A549 treated with GW870086 at 1 μM for 4 hours (cell line): ENCODE measurements at places on chromosomes 5 and 9. TPM values are rescaled to one million over a fixed set of nuclear protein-coding genes. Genes with fewer than 3 reads are reported as not detected.

The WWC1 gene
- total RNA-seq = 80.3 to 100 TPM (median 90.9 TPM) in 5 replicates

The LHX6 gene
- total RNA-seq = 0.85 to 1.5 TPM (median 1.1 TPM) in 5 replicates

The SPATA9 gene
- not detected in 5 replicates for total RNA-seq

The CDC20B gene
- 0.09 to 0.21 TPM (median 0.10 TPM) in 4 of 5 replicates, not detected in the other for total RNA-seq

The LECT2 gene
- total RNA-seq = not detected in 5 replicates

The PCDHB14 gene
- total RNA-seq = 0.02 to 0.13 TPM (median 0.07 TPM) in 5 replicates
